NCI-H1092 treated with DMSO at 0.1 percent for 48 hours (cell line): ENCODE measurements at places on chromosomes 16 and 17.

DNA sequence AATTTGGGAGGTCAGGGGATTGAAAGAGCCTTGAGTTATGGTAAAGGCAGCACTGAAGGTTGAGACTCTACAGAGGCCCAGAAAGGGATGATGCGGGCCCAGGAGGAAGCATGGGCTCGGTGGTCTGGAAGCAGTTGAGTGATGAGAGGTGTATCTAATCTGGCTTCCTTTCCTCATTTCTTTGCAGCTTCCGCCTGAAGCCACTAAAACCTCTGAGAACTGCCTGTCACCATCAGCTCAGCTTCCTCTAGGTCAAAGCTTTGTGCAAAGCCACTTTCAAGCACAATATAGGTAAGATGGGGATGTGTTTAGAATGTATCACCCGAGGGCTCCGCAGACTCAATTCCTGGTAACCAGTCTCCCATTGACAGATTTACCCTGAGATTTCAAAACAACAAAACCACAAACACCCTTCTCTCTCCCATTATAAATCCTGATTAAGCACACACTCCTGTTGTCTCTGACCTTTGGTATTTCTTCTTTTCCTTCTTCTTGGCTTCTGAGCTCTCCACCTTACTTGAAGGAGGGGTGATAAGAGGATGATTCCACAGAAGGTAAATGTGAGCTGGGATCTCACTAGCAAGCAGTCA lies 21.2 kb downstream of the USP43 start:
- no peak for DNase-seq

- DNase-seq = no peak
These were observed 313.3 kb upstream of the XYLT1 start for GRCh38 chr16:17784073-17784472.

DNA sequence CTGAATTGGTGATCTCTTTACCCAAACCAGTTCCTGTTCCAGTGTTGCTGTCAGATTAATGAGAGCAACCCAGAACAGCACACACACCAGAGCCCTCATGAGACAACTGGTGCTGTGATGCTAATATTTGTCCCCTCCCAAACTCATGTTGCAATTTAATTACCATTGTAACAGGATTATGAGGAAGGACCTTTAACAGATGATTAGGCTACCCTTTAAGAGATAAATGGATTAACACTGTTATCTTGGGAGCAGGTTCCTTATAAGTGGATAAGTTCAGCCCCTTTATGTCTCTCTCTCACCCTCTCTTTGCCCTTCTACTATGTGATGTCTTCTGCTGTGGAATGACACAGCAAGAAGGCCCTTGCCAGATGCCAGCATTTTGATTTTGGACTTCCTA lies 1.1 kb upstream of the CCDC182 start:
- no peak for DNase-seq

- DNase-seq = no peak
These were observed 6.0 kb downstream of the TNFAIP1 start for GRCh38 chr17:28341516-28341915.
